CD4-positive, alpha-beta T cell treated with Interleukin-4 for 4 hours (primary cell): ENCODE measurements at places on chromosomes 4 and X.

GRCh38 chr4:133467290-133467947 lies 318.3 kb downstream of the PCDH10 start:
- no peak for DNase-seq

DNA sequence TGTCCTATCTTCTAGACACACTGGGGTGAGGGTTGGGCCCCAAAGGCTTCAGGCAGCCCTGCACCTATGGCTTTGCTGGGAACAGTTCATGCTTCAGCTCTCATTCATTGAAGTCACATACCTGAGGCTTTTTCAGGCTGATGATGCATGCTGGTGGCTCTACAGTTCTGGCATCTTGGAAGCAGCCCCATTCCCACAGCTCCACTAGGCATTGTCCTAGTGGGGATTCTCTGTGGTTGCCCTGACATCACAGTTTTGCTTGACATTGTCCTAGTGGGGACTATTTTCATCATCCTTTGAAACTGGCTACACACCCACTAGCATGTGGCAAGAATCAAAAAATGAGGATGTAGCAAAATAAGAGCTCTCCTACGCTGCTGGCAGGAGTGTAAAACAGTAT lies 37.7 kb upstream of the C4orf17 start:
- no peak for DNase-seq

- DNase-seq, result no peak
Observed at GRCh38 chr4:6095897-6096296, 77.7 kb upstream of the C4orf50 start.

DNA sequence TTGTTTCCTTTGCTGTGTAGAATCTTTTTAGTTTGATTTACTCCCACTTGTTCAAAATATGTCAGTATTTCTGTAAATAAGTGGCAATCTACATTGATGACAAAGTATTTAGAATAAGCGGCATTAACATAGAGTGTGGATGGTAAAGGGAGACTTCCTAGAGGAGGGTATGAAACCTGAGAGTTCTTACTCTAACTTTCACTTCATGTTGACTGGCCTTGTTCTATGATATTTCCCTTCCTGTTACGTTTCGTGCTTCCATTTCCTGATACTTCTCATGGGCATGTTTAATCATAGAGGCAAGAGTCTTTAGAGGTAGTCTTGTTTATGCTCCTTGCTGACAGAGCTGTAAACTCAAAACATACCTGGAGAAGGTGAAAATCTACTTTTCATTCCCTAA lies 408.9 kb downstream of the GLUD2 start:
- no peak for DNase-seq

GRCh38 chr4:148118179-148118578 lies 324.0 kb downstream of the NR3C2 start:
- DNase-seq, result no peak

GRCh38 chr4:152590179-152591031 lies 54.5 kb upstream of the FBXW7 start:
- no peak for DNase-seq

DNA sequence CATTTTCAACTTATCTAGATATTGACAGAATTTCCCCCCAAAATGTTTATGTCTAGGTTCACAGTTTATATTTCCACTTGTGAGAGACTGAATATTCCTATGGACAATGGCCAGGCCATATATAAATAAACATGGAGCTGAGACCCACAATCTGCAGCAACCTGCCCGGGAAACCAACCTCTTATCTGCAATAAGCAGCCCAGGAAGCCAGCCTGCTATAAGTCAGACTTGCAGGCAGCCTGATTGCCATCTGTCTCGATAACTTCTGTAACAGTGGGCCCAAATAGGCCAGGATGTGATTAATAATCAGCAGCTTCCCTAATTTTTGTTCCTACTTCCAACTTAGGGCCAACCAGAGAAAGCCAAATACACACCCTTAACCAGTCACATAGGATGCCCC lies 5.2 kb upstream of the NAP1L5 start:
- no peak for DNase-seq

DNA sequence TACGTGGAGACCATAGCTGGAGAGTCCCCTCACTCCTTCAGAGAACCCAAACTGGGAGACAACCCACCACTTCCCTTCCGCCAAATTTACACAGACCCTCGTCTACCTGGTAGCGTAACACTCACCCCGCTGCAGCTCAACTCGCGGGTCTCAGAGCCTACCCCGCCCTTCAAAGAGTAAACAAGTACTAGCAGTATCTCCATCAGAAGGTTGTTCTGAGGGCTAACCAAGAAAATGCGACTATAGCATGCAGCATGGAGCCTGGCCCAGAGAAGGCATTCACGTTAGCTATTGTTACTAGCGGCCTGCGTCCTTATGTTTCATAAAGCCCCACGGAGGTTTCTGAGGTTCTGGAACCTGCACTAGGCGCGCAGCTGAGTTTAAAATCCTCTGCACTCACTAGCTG lies 531 bp upstream of the MANBA start:
- peak; percentile 4 for DNase-seq

- DNase-seq, result no peak
Observed at GRCh38 chrX:43604753-43605152, 51.3 kb upstream of the MAOA start.

DNA sequence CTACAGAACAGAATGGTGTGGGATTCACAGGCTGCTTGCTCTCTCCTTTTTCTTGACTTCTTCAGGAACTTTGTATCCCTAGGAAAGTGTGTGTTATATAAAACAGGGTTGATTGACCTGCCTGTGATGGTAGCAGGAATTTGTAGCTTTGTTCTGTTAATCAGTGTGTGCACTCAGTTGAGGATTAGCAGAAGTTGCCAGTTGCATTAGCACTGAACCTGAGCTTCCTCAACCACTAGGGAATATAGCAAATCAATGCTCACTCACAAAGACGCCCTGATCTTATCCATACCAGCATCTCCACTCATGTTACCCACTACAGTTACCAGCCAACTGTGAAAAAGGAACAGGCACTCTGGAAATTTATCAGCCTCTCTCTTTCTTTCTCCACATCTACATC lies 319.1 kb upstream of the EMCN start:
- DNase-seq, result no peak

GRCh38 chrX:19566359-19567222 lies 51.3 kb upstream of the MAP3K15 start:
- peak; percentile 6 for DNase-seq

GRCh38 chr4:140930011-140930410 lies 173.8 kb upstream of the TBC1D9 start:
- no peak for DNase-seq

GRCh38 chr4:137310593-137311490 lies 221.5 kb downstream of the PCDH18 start:
- no peak for DNase-seq

- DNase-seq, result no peak
Observed at GRCh38 chrX:114715096-114715495, 131.2 kb downstream of the HTR2C start.

DNA sequence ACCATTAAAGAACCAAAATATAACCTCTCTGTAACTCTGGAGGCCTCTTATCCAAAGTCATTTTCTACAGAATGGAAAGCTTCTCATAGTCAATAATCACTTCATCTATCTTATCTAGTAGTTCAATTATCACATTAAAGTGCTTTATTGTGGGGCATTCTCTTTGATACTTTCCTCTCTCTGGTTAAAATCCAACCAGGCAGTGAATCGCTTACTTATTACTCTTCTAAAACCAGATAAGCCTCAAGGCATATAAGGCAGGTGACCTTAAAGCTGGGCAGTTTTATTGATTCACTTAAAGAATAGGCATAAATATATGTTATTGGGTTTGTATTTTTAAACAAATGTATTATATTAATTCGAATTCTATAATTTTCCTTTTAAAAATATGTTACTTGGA lies 2162.1 kb upstream of the TENM3 start:
- no peak for DNase-seq

GRCh38 chrX:23382572-23382971 lies 47.9 kb downstream of the PTCHD1 start:
- DNase-seq, result no peak

- no peak for DNase-seq
Observed at GRCh38 chr4:54165438-54165837, 63.7 kb upstream of the PDGFRA start.

DNA sequence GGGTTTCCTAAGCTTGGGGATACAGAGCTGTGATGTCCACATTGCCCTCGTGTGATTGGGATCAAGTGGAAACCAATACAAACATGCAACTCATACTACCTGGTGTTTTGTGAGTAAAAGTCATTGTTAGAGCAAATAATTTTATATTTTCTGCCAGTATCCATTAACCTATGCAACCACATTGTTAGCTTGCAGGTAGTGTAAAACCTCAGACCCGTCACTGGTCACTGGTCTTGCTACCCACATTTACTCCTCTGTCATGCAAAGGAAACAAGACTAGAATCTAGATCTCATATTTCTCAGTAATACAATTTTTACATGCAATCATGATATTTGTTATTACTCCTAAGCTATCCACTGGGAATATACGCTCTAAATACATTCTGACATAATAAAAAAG lies 324.3 kb upstream of the NDST4 start:
- DNase-seq, result no peak

DNA sequence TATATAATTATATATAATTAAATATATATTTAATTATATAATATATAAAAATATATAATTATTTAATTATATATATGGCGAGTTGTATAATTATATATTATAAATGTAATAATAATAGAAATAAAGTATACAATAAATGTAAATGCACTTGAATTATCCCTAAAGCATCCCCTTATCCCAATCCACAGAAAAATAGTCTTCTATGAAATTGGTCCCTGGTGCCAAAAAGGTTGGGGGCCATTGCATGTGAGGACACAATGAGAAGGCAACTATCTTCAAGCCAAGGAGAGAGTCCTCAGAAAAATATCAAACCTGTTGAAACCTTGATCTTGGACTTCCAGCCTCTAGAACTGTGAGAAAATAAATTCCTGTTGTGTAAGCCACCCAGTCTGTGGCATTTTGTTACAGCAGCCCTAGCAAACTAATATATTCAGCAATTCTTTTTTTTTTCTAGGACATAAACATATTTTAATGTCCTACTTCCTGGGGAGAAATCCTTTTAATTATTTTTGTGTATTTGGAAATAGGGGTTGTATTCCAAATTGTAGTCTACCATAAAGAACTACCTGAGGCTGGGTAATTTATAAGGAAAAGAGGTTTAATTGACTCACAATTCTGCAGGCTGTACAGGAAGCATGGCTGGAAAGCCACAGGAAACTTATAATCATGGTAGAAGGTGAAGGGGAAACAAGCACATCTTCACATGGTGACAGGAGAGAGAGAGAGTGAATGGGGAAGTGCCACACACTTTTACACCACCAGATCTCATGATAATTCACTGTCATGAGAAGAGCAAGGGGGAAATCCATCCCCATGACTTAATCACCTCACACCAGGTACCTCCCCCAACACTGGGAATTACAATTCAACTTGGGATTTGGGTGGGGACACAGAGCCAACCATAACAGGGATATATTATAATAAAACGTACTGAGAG lies 22.9 kb upstream of the CXCL2 start:
- DNase-seq, result no peak

DNA sequence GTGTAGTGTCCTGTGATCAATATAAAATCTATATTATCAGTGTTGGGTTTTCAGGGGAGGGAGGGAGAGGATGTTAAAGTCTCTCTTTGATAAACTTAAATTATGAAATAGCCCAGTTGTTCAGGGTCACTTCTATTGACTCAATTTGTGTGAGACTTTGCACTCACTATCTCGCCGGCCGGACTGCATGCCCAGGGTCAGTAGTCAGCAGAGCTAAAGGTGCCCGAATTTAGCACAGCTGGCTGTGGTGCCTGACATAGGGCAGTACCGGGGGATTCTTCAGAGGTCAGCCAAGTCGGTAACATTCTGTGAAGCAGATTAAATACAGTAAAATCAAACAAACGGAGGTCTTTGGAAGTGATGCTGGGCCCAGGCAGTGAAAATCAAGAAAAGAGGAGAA lies 19.2 kb downstream of the GABRQ start:
- no peak for DNase-seq

GRCh38 chrX:24294619-24295018 lies 19.2 kb downstream of the SUPT20HL2 start:
- no peak for DNase-seq

GRCh38 chr4:81589262-81589661 lies 117.6 kb upstream of the RASGEF1B start:
- no peak for DNase-seq
